ENCODE measurements at places on chromosomes 5 and 9.

DNA sequence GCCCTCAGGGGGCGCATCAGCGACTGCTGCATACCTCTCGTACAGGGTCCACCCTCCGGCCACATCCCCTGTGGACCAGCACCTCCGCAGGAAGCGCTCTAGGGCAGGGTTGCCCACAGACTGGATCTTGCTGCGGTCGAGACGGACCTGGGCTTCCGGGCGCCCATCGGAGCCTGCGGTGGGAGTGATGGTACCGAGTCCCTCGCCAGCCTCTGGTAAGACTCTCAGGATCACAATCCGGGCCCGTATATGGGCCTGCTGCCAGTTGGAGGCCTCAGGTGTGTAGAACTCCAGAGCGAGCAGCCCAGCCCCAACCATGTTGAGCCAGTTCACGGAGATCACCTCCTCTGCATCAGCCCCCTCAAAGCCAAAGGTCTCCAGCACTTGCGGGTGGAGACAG is 323.0 kb downstream of the ANXA1 start:
- no peak for DNase-seq

GRCh38 chr9:91776409-91777291 is 173.4 kb downstream of the ROR2 start:
- no peak for DNase-seq

DNA sequence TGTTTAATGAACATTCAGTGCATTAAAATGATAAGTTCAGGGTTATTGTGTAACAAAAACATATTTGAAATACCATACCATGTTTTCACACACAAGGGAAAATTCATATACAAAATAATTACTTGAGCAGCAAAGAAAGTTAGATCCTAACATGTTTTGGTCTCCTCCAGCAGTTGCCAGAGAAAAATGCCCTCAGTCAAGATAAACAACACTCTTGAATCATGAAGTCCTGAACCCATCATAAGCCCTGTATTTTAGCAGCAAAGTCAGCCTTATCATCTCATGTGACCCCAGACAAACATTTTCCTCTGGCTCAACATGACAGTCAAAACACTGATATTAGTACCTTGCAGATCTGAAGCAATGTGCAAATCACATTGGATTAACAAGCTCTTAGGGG is 1541.1 kb upstream of the WWC1 start:
- DNase-seq: no peak

DNA sequence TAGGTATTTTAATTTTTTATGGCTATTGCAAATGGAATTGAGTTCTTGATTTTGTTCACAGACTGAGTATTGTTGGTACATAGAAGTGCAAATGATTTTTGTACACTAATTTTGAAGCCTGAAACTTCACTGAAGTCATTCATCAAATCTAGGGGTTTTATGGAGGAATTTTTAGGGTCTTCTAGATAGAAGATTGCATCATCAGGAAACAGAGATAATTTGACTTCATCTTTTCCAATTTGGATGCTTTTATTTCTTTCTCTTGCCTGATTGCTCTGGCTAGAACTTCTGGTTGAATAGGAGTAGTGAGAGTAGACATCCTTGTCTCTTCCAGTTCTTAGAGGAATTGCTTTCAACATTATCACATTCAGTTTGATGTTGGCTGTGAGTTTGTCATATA is 58.2 kb upstream of the SNCAIP start:
- no peak for DNase-seq

- no peak for DNase-seq
These were observed 23.9 kb upstream of the FANCC start for GRCh38 chr9:95341293-95341962.

GRCh38 chr9:86281593-86282076 is 703 bp downstream of the ISCA1 start:
- no peak for DNase-seq
